ENCODE measurements at places on chromosomes 6 and 20.

GRCh38 chr6:3221578-3221977, 5.9 kb downstream of the TUBB2B start:
- no peak for DNase-seq

DNA sequence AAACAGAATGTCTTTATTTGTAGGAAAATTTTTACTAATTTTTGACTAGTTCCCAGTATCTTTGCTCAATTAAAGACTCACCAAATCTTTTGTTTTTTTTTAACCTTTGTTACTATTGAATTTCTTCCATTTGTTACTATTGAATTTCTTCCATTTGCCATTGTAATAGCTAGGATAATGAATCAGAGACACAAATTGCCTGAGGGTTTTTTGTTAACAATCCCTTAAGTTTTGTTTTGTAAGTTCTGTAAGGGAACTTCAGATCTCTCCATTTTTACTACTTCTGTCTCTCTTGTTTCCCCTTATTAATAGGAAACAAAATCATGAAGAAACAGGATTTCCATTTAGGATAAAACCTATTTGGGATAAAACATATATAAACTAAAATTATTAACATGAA, 104.3 kb downstream of the MAP3K4 start:
- no peak for DNase-seq

DNA sequence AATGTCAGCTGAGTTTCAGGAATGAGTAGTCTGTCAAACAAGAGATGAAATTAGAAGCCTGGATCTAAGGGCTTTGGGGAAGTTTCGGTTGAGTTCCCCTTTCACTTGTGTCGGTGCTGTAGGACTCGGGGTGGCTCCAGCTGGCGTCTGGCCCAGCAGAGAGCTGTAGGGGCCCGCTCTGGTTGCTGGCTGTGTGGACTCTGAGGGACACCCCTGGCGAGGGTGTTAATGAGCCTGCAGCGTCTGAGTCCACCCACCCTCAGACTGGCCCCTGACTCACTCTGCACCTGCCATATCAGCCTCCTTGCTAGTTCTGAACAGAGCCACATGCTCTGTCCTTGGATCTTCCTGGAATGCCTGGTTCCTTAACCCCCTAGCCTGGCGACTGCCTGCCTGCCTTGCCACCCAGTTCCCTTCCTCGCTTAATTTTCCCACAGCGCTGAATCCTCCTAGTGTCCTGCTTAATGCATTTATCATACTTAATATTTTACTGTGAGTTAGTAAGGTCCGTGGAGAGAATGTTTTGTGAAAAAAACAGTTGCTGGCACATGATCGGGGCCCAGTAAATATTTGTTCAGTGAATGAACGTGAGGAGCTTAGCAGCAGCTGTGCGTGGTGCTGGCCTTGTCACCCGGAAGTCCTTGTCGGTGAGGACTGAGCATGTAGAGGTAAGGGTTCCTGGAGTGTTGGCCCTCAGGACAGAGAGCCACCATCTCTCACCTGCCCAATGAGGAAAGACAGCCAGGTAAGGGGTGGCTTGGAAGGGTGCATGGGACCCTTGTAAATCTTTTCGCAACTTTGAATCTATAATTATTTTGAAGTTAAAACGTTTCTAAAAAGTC, 1.6 kb downstream of the DNAJC5 start:
- DNase-seq = peak; percentile 70

DNA sequence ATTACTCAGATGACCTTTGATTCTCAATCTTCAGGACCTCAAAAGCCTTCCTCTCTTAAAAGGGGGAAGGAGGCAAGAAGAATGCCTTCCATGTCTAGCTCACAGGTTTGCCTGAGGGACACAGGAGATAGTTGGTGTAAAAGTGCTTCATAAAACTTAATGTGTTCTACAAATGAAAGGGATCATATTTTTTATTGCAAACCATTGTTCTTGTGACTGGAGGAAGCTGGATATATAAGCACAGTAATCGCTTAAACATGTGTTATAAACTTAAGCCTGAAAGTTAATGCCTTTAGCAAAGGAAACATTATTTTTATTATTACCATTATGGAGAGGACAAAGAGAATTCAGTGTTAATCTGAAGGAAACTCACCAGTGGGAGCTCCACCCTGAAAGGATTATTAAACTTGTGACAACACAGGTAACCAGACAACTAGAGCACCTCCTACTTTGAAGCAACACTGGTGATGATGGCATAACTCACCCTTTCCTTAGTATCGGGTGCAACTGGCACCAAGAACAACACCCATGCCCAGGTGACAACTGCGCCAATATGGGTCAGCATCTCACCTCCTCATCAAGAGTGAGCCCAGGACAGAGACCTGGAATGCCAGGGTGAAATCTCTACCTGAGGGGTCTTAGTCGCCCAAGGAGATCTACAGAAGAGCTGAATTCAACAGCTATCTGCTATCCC, 288.7 kb upstream of the PRDM1 start:
- DNase-seq = no peak

- no peak for DNase-seq
Observed at GRCh38 chr6:142510211-142510610, 208.4 kb downstream of the ADGRG6 start.

- no peak for DNase-seq
Observed at GRCh38 chr20:37547912-37548311, 20.2 kb upstream of the BLCAP start.

GRCh38 chr6:109284675-109285074, 97.6 kb downstream of the CD164 start:
- no peak for DNase-seq

DNA sequence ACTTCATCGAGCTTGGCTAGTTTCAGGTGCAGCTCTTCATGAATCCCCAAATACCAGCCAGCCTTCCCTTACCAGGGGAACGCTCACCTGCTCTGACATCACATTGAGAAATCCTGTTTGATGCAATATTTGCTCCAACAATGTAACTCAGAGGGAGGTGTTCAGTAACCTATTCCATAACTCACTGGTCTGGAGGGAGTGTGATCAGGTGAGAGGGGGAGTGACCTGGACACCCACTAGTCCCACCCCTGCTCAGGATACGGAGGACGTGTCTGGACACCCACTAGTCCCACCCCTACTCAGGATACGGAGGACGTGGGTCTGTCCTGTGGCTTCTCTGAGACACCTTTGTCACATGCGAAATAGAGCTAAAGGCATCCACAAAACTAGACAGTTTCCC, 70.3 kb downstream of the HUS1B start:
- no peak for DNase-seq

- DNase-seq = no peak
Observed at GRCh38 chr20:9409981-9410380, 104.4 kb upstream of the LAMP5 start.

- DNase-seq = no peak
Observed at GRCh38 chr6:53796451-53796780, 1.6 kb downstream of the LRRC1 start.

DNA sequence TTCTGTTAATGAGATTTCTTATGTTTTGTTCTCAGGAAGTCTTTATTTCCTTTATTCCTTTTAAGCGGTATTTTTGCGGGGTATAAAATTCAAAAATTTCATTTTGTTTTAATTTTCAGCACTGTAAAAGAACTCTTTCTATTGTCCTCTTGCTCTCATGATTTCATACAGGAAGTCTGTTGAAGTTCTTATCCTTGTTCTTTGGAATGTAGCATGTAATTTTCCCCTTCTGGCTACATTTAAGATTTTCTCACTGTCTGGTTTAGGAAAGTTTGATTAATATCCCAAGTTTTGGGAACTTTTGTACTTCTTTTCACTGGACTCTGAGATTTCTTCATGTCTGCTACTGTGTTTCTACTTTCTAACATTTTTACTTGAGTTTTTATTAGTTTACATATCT, 581.4 kb upstream of the GJE1 start:
- no peak for DNase-seq
